ENCODE measurements at places on chromosomes 13 and 19. TPM values are rescaled to one million over a fixed set of nuclear protein-coding genes. Genes with fewer than 3 reads are reported as not detected.
A peak's percentile ranks its signal among the peaks of the same experiment; 100 is the strongest.

DNA sequence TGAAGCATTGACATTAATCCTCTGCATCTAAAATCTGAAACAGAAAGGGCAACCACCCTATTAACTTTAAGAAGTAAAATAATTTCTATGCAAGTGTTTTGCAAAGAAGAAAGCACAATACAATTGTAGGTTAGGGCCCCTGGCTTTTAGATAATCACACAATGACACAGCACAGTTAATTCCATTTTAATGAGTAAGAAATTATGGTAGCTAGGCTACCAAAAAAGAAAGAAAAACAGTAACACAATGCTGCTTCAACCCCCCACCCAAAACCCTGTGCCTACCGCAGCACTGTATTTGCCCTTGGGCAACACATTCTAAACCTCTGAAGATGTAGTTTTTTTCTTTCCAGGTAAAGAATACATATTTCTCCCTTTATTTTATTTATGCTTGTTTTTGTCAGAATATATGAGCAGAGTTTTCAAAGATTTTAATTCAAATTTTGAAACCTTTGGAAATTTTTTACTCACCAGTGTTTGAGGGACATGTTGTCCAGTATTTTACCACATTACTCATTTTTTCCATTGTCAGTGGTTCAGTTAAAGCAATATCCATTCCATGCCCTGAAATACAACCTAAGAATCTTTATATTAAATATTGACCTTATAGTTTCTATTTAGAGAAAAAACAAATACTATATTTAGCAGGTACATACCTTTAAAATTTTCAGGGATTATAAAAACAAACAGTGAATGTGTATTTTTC lies 21.1 kb downstream of the SOHLH2 start:
- DNase-seq, result peak; percentile 64

- DNase-seq, result no peak
Observed at GRCh38 chr13:23081901-23082300, 98.9 kb upstream of the SGCG start.

GRCh38 chr19:40365613-40366401 lies 17.3 kb downstream of the PLD3 start:
- no peak for DNase-seq

GRCh38 chr13:113629866-113630265 lies 28.1 kb downstream of the ATP4B start:
- no peak for DNase-seq

TMEM255B gene
- total RNA-seq, result 15.8 TPM

CEACAM5 gene
- not detected for total RNA-seq

DNA sequence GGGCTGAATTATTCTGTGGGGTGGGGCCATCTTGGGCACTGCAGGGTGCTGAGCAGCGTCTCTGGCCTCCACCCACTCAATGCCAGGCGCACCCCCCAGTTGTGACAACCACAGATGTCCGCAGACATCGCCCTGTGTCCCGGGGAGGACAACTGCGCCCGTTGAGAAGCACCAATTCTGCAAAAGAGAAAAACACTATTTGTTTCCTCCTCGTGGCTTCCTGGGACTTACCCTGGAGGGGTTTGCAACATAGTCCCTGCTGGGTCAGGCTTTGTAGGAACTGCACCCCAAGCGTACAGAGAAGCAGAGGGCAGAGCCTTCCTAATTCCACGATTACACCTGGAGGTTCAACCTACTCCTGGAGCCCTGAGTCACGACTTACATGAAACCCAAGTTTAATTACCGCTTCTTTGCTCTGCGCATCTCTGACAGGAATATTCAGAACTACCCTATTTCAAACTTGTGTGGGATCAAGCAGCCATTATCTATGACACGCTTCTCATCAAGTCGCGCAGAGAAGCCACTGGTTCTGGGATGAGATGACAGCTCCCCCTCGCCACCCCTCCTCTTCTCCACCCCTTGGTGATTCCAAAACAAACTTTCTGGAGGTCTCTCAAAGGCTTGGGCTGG lies 11.1 kb upstream of the SLC39A3 start:
- DNase-seq, result no peak

DNA sequence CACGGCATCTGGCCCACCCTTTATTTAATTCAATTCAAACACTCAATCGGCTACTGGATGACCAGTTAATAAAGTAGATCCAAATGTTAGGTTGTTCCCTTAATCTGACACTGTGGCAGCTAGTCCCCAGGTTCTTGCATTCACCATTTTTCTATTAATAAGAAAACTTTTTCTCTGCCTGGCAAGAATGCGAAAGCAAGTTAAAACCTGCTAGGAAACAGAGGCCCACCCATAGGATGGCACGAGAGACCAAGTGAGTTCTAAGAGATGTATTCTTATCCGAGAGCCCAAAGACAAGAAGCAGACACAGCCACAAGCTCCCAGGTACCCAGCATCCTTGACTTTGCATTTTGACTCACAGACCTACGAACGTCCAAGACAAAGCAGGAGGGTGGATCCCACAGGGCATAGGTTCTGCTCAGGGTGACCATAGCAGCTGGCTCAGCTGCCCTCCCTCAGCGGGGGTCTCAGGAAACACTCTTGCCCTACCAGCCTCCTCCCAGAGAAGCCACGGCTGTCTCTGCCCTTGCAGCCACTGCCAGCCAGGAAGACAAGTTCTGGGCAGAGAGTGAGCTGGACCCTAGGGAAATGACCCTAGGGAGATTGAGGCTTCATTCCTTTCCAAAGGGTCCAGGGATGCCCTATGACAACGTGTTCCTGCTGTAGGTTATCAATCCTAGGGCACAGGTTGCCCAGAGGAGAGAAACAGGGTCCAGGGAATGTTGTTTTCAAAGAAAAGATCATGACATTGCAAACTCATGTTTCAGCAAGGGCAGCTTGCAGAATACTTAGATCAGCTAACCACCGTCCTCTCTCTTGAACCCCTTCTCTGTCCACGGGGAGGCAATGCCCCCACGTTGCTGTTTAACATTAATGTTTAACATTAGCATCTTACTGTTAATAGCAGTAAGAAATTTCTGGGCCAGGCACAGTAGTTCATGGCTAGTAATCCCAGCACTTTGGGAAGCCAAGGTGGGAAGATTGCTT lies 147.2 kb upstream of the ZNF507 start:
- DNase-seq, result no peak

GRCh38 chr19:30020189-30020588 lies 78.2 kb downstream of the URI1 start:
- DNase-seq, result no peak

DNA sequence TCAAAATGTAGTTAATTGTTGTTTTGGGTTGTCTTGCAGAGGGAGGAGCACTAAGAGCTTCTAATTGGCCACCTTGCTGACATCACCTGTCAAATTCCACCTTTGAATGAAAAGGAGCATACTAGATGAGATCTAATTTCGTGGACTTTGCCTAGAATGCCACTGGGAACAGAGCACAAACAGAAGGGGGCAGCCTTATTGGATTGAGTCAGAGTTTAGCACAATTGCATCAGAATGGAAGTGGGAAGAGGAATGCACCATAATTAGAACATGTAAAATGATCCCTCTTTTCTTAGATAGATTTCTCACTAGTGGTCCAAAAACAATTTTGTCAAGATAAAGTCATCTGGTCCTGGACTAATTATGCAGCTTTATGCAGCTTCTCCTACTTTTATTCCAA lies 1552.2 kb downstream of the PCDH9 start:
- peak; percentile 23 for DNase-seq

- no peak for DNase-seq
Observed at GRCh38 chr19:27744926-27745768, 1467.8 kb downstream of the UQCRFS1 start.

DNA sequence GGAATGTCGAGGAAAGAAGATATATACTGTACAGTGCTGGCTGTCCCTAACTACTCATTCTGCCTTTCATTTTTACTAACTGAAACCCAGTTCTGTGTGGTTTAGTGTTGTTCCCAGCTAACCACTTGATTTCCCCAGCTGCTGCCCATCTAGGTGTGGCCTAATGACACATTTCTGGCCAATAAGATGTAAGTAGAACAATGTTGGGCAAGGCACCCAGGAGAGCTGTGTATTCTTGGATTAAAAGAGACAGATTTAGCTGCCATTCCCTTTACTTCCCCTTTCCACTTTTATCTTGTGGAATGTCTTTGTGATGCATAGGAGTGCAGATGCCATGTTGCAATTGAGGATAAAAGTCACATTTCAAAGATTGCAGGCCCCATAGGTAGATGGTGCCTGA lies 28.3 kb upstream of the PCDH9 start:
- peak; percentile 3 for DNase-seq

IZUMO2 gene
- total RNA-seq, result not detected

GRCh38 chr19:36572593-36573019 lies 486 bp downstream of the ZNF529 start:
- DNase-seq, result no peak

DNA sequence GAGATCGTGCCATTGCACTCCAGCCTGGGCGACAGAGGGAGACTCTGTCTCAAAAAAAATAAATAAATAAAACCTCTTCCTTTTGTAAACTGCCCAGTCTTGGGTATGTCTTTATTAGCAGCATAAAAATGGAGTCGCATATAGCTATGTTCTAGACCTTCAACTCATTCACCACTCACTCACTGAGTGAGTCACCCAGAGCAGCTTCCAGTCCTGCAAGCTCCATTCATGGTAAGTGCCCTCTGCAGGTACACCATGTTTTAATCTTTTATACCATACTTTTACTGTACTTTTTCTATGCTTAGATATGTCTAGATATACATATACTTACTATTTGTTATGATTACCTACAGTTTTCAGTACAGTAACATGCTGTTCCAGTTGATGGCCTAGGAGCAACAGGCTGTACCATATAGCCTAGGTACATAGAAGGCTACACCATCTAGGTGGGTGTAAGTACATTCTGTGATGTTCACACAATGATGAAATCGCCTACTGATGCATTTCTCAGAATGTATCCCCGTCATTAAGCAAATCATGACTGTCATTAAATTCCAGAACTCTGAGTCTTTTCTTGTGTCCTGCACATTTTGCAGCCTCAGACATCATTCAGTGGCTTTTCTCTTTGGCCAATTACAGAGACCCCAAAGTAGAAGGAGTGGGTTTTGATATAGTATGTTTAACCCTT lies 13.7 kb upstream of the FARP1 start:
- peak; percentile 58 for DNase-seq

ZNF135 gene
- total RNA-seq, result not detected

FSD1 gene
- total RNA-seq, result not detected

- no peak for DNase-seq
Observed at GRCh38 chr13:41995336-41995735, 34.4 kb upstream of the VWA8 start.

DNA sequence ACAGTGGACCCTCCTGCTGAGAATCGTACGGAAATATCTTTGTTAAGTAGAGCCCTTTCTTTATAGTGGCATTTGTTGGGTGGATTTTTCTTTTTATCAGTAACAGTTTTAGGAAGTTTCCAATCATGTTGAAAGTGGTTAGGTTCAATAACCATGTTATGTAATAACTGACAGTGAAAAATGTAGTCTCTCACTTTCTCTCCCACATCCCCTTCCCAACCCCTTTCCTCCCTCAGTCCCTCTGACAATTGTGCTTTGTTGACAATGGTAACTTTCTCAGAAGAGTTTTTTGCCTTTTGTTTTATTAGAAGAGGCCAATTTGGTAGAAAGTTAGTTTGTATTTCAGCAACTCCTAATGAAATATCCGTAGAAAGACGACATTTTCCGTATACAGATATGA lies 77.8 kb upstream of the SLAIN1 start:
- DNase-seq, result no peak

GRCh38 chr13:98556968-98557631 lies 19.8 kb downstream of the STK24 start:
- no peak for DNase-seq

- peak; percentile 99 for DNase-seq
Observed at GRCh38 chr19:17107546-17108452, 32.2 kb downstream of the MYO9B start.

PSG1 gene
- total RNA-seq, result not detected

RNF113B gene
- not detected for total RNA-seq

TUBA3C gene
- total RNA-seq, result not detected

OR7A5 gene
- not detected for total RNA-seq

FAAP24 gene
- 5.1 TPM for total RNA-seq

FAM83E gene
- total RNA-seq, result 0.89 TPM

DNA sequence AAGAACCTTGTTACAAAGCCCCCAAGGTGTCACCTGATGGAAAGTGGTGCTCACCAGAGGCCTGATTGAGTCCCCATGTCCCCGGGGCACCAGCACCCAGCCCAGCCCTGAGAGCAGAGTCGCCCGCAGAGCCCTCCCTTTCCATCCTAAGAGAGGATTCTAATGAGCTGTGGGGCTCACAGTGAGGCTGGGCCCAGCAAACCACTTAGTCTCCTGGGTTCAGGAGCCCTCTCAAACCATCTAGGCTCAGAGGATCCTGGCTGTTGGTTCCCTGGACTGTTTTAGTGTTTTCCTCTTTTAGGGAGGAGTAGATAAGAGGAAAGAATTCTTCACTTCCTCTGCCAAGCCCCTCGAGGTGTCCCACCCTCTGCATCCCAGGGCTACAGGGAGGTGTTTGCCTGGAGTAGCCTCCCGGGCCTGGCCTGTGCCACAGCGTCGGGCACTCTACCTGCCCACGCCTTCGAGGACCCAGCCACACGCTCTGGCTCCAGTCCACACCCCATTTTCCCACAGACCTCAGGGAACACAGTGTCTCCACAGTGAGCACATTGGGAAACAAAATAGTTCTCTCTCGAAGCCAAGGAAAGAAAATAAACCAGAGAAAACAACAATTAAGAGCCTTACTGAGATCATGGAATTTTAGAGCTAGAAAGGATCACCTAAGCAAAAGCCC lies 34.4 kb downstream of the DHRS12 start:
- DNase-seq, result peak; percentile 59

- DNase-seq, result peak; percentile 61
Observed at GRCh38 chr13:79423801-79424642, 18.0 kb upstream of the RBM26 start.

DNA sequence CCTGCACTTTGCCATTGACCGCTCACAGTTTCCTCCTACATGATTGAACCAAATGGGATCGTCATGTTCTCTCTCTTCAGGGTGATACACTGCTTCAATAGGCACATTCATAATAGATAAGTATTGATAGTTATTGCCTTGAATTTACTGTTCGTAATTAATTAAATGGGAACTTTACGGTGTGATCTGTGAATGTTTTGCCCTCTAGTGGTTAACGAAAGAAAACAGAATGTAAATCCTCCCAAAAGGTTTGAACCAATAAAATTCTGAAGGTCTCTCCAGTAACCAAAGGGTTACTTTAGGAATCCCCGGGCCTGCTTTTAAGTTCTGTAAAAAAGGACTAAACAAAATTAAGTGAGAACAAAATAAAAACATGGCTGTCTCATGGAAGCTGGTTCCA lies 389.3 kb downstream of the DACH1 start:
- DNase-seq, result peak; percentile 8

GRCh38 chr13:92354583-92354982 lies 872.0 kb upstream of the GPC6 start:
- DNase-seq, result no peak

Data from MCF 10A (cell line).